ENCODE measurements at places on chromosomes 13 and 19.

GRCh38 chr19:33553530-33554310 is 32.1 kb upstream of the PEPD start:
- DNase-seq: no peak

DNA sequence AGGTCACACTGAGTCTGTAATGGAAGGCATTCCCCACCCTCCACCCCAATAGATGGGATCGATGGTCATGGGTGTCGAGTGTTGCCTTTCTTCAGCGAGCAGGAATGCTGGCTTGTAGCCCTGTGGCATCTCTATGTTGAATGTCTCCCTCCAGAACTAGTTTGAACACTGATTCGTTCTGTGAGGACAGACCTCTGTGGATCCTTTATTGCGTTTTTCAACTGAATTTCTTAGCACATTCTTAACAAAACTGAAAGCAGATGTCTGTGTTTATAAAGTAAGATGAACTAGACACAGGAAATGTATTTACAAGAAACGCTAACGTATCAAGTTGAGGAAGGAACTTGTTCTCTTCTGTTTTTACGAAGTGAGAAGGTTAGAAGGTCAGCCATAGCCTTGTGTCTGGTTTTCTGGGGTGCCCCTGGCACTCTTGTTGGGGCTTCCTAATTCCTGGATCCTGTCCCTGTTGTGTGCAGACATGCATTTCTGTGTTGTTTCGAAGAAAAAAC is 36.8 kb upstream of the TM9SF2 start:
- DNase-seq: no peak

DNA sequence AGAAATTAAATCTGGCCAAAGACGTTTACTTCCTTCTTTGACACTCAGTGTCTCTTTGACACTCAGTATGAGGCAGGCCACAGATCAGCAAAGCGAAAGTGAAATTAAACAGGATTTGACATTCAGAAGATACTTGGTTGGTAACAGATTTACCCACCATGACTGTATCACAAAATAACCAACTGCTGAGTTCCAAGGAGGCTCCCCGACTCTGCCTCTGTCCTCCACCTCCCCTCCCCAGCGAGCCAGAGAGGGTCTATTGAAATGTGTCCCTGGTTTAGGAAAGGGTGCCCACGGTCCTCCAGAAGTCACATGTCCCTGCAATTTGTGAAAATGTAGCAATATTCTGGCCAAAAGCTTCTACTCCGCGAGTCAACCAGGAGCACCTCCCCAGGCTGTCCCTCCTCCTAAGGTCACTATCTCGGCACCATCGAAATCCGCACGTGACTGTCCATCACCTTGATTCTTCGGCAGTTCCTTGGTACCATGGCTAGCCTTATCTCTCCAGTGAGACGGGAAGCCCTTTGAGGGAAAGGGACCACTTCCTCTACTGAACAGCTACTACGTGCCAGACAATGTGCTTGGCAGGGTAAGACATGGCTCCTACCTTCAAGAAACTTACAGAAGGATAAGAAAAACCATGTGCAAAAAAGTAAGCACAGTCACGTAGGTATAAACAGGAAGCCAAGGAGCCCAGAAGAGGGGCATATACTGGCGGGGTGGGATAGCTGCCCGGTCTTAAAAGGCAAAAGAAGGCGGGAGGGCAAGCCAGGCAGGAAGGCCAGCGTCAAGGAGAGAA is 1.5 kb downstream of the N4BP2L1 start:
- peak; percentile 7 for DNase-seq

DNA sequence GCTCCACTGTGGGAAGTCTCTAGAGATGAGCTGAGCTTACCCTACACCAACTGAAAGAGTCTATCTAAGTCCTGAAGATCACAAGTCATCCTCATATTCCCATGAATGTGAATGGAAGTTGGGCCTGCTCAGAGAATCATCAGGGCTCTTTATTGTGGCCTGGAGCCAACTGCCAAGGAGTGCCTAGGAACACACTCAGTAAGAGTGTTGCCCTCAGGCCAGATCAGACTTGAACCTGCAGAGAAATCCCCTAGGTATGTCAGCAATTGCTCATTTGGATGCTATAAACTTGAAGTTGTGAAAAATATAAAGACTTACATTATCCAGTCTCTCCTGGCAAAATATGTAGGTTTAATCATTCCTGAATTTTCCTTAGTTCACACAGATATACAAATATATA is 1070.2 kb downstream of the EFNB2 start:
- DNase-seq: no peak

GRCh38 chr13:48234566-48235340 is 1.7 kb downstream of the ITM2B start:
- no peak for DNase-seq
